ENCODE measurements at places on chromosomes 3 and 15.

DNA sequence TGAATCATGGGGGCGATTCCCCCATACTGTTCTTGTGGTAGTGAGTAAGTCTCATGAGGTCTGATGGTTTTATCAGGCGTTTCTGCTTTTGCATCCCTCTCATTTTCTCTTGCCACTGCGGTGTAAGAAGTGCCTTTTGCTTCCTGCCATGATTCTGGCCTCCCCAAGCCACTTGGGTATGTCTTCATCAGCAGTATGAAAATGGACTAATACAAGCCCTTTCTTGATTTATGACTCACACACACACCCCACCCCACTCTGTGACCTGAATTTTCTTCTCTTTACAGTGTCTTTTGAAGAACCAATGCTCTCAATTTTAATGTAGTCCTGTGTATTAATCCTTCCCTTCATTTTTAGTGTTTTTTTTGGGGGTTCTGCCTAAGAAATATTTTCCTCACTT, 244.8 kb downstream of the PLCL2 start:
- DNase-seq = no peak

DNA sequence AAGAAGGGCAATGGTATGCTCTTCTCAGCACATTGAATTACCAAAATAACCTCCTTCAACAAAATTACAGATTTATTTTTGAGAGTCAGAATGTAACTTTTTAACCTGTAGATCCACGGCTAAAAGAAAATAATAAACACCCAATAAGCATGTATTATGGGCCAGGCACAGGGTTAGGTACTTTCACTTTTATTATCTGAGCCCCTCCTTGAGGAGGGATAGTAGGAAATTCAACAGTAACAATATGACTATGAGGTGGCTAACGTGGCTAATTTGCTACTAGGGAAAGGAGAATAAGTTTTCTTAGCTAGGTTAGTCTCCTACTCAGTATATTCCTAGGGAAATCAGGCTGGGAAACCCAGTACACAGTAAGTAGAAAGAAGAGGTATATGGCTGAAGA, 306.9 kb downstream of the GAP43 start:
- no peak for DNase-seq

GRCh38 chr15:41821831-41822230, 6.1 kb upstream of the JMJD7 start:
- no peak for DNase-seq

- DNase-seq = peak; percentile 24
Measured at GRCh38 chr15:50907601-50908208, 778 bp upstream of the AP4E1 start.

DNA sequence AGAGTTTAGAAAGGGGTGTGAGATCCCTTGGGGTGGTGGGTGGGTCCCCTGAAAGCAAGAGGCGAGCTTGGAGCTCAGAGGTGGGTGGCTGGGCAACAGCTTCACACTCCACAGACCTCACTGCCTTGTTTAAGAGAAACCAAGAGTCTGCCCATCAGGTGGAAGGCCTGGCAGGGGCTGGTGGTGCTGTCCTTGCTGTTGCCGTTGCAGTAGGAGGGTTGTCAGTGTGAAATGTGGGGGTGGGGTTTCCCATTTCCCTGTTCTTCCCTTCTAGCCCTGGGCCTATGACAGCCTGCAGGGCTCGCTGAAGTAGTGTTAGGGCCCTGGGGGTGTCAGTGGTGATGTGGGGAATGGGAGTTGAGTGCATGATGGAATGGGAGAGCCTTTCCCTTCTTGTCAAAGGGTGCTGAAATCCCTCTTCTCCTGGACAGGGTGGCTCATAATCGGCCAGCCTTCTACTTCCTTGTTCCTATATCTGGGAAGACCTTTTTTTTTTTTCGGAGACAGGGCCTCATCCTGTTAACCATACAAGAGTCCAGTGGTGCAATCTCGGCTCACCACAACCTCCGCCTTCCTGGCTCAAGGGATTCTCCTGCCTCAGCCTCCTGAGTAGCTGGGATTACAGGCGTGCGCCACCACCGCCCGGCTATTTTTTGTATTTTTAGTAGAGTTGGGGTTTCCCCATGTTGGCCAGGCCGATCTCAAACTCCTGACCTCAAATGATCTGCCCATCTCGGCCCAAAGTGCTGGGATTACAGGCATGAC, 4.3 kb downstream of the PLEKHO2 start:
- DNase-seq = no peak

DNA sequence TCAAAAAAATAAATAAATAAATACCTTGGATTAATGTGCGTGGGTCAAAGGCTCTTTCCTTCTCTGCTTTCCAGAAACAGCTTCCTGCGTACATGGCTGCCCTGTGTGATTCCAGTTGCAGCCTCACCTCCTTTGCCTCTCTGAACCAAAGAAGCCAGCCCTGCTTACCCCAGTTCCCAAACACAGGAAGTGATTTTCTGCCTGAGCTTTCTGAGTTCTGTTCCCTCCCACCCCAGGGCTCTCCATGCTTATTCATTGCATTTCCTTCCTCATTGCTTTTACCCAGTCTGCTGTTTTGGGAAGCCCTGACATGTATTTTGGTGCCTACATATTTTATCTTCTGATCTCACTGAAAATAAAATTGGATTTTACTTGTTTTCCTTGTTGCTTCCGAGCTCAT, 15.4 kb downstream of the ZSCAN2 start:
- no peak for DNase-seq

- DNase-seq = no peak
Measured at GRCh38 chr3:112407888-112408702, 75.1 kb downstream of the CD200 start.

DNA sequence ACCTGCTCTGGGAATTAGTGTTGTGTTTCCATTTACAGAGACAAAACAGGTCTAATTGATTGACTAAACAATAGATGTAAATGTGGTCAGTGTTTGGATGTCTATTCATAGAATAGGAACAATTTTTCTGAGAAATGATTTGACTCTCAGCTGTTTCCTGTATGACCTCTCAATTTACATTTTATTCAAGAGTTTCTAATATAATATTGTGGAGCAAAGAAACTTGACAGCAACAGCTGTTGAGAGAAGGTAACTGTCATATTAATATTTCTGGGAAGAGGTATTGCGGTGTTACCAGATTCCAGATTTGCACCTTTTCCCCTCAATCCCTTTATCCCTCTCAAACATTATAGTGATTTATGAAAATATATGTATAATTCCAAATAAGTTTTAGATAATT, 3.7 kb upstream of the NR1I2 start:
- DNase-seq = no peak

DNA sequence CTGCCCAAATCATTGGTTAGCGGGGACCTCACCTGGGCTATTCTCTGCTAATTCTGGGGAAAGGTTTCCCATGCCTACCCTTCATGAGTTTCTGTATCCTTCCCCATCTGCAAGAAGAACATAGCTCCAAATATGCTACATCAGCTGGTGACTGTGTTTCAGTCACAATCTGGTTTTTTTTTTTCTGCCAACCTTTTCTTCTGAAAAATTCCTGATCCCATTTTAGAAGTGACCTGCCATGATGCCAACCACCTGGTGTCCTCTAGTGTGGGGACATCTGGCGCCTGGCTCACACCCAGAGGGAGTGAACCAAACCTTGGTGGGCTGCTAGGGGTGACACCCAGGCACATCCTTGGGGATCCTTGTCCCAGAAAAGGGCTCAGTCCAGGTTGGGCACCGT, 76.1 kb downstream of the CHRD start:
- DNase-seq = no peak

DNA sequence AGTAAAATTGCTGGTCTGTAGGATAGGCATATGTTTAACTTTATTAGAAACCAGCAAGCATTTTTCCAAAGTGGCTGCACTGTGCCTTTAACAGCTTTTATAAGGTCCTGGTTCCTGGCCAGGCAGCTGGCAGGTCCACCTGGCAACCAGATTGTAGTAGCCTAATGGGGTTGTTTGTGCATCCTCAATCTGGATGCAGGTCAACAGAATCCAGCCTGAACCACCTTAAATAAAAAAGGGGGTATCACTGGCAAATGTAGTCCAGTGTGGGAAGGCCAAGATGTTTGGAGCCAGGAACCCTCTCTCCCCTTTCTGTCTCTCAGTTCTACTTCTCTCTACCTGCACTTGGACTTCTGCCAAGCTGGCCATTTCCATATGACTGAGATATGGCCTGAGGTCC, 200.3 kb downstream of the ZNF621 start:
- no peak for DNase-seq

GRCh38 chr3:100496711-100497261, 4.4 kb downstream of the TMEM45A start:
- DNase-seq = no peak

- no peak for DNase-seq
Measured at GRCh38 chr3:128297401-128298138, 144.3 kb downstream of the EEFSEC start.

GRCh38 chr15:92819278-92820235, 80.6 kb upstream of the CHD2 start:
- DNase-seq = no peak

GRCh38 chr3:153513236-153513635, 351.2 kb downstream of the RAP2B start:
- DNase-seq = no peak

Measured in T-helper 22 cell (primary cell).